ENCODE measurements at places on chromosomes 13 and 19. TPM values are rescaled to one million over a fixed set of nuclear protein-coding genes. Genes with fewer than 3 reads are reported as not detected.

Gene DBP
- polyA plus RNA-seq: 4.1 TPM

Gene IZUMO2
- polyA plus RNA-seq: not detected

Gene ATP1A3
- 3.8 TPM for polyA plus RNA-seq

Gene ZNF582
- polyA plus RNA-seq: 1.0 TPM

Gene ZNF599
- polyA plus RNA-seq: 2.8 TPM

Gene SRRM5
- polyA plus RNA-seq: 0.55 TPM

DNA sequence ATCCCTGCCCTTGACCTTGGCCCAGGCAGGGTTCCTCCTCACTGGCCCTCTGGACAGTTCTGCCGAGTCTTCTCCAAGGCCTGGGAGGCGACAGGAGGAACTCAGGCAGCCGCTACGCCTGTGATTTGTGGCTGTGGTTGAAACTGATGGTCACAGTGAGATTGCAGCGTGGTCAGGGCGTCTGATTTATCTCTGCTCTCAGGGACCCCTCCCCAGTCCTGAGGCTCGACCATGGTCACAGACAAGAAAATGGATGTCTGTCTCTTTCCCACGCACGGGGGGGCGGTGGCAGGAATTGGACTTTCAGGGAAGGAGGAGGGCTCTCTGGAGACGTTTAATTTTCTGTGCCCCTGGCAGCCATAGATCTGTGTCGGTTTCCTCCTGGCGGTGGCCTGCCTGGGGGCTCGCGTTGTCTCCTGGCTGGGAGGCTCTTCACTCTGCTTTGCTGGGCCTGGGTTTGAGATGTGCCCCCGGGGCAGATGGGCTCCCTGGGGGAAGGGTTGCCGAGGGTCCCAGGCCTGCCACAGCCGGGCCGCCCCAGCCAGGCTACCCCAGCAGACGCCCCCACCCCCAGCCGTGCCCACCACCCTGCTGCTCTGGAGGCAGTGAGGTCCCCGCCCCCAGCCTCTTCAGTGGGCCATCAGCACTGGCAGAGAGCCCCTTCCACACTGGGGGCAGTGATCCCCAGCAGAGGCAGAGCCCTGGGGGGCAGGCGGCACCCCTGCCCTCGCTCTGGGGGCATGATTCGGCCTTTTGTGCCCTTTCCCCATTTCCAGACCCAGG is 167.4 kb downstream of the KDM4B start:
- no peak for DNase-seq

DNA sequence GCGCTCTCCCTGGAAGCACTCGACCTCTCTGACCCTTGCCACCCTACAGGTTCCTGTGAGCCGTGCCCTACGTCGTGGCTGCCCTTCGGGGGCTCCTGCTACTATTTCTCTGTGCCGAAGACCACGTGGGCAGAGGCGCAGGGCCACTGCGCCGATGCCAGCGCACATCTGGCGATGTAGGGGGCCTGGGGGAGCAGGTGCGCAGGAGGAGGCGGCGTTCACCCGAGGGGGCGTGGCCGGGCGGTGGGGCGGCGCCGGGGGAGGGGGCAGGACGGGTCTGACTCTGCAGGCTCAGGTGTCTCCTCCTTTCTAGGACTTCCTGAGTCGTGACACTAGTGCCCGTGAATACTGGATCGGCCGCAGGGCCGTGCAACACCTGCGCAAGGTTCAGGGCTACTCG is 26.4 kb downstream of the CLEC4M start:
- no peak for DNase-seq

GRCh38 chr13:44058624-44059215 is 179.0 kb downstream of the LACC1 start:
- DNase-seq: no peak

DNA sequence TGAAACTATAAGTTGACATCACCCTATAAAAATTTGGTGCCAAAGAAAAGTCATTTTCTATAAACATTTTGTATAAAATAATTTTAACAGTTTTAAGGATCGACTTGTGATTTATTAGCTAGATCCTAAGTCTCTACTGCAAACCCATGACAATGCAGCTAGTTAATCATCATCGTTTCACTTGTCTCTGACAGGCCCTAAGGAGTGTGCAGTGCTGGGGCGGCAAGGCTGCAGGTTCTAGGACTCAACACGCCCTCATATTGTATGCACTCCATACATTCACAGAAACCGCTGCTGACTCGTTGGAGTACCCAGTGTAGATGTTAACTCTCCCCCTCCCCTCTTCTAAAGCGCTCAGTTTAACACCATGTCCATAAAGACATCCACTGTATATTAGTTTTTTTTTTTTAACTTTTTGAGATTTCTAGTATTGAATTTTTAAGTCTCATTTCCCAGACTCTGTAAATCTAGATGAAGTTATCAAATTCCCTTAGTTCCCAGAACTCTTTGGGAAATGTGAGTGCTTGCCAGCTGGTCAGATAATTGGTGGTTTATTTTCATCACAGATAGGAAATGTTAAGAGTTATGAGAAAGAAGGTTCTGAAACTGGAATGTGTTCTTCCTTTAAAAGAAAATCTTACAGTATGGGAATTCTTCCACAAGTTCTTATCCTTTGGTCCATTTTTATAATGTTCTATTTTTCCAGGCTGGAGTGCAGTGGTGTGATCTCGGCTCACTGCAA is 162.8 kb upstream of the RNF113B start:
- no peak for DNase-seq

- DNase-seq: peak; percentile 84
Measured at GRCh38 chr19:48506138-48506733, 5.4 kb downstream of the LMTK3 start.

- peak; percentile 15 for DNase-seq
Measured at GRCh38 chr13:99657848-99658260, 156.6 kb downstream of the TM9SF2 start.

- no peak for DNase-seq
Measured at GRCh38 chr19:27792576-27793127, 1420.3 kb downstream of the UQCRFS1 start.

DNA sequence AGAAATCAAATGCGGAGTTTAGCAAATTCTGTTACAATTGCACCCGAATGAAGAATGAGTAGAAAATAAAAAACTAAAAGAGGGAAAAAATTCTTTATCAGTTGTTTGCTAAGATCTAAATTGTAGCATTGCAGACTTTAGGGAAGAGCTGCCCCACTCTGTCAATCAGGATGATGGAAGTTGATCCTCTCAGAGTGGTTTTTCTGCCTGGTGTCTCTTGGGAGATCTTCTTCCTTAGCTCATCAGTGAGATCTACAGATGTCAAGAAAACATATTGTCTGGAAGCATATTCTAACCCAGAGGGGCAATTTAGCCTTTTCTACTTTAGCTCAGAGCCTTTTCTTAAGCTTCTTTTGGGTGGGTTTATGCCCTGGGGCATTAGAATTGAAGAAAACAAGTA is 223.2 kb upstream of the PCDH17 start:
- no peak for DNase-seq

DNA sequence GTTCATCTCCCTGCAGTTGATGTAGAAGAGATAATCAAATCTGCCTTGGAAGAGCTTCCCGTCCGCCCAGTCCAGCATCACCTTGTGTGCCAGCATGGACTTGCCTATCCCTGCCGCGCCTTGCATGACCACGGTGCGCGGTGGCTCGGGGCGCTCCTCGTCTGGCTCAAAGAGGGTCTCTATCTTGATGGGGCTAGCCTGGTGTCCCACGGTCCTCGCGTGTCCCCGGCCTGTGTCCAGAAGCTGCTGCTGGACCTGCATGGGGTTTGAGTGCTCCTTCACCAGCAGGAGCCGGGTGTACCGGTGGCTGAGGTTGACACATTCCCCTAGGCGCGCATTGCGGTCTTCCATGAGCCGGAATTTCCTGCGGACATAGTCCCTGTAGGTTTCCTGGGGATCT is 13.2 kb downstream of the NLRP12 start:
- DNase-seq: no peak

DNA sequence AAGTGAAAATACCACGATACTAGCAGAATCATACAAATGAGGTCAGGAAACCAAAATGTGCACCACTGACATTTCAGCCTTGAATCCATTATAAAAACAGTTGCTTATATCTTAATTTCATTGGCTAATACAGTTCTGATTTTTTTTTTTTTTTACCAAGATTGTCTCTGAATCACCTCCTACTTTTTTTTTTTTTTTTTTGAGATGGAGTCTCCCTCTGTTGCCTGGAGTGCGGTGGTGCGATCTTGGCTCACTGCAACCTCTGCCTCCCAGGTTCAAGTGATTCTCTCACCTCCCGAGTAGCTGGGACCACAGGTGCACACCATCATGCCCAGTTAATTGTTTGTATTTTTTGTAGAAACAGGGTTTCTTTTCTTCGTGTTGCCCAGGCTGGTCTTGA is 270.2 kb downstream of the LMO7 start:
- no peak for DNase-seq

DNA sequence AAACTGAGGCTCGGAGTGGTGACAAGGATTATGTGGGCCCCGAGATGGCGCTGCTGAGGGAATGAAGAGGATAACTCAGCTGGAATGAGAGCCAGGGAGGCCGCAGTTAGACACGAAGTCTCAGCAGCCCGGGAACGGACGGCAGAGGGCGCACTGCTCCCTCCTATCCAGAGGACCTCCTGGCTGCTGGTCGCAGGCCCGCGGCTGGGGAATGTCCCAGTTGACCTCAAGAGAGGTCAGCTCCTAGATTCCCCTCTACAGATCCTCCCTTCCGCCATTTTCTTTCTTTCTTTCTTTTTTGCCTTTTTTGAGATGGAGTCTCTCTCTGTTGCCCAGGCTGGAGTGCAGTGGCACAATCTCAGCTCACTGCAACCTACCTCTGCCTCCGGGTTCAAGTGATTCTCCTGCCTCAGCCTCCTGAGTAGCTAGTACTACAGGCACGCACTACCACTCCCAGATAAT is 24.1 kb upstream of the ASPDH start:
- peak; percentile 95 for DNase-seq

DNA sequence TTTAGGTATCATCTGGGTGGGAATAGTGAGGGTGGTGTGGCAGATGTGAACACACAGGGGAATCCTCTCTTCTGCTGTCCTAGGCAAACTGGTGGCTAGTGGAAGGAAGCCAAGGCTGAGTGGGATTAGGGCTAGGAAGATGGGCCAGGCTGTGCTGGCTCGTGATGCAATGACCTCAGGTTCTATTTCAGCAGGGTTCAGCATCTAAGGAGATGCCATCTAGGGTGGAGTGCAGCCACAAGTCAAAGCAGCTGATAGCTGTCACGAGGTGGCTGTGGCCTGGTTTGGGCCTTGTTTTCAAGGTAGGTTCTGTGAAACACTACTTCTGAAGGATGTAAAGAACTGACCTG is 21.6 kb downstream of the ARL11 start:
- no peak for DNase-seq

- DNase-seq: no peak
Measured at GRCh38 chr13:46556418-46556779, 3.4 kb downstream of the LRCH1 start.
